ENCODE measurements at places on chromosomes 3 and 15.
A peak's percentile ranks its signal among the peaks of the same experiment; 100 is the strongest.

DNA sequence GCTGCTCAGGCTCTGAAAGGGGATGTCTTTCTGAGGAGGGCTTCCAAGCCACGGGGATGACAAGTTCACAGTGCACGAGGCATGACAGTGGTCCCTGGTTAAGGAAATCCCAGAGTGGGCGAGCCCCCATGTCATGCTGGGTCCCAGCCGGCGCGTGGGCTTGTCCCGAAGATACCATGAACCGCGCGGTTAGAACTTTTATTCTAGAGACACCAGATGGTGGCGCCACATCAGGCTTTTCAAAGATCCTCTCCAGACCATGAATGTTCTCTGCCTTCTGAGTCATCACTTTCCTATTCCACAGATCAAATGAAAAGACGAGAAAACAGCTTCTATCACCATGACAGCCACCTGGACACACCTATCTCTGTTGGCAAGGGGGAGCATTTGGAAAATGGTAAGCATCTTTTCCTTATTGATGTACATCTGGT is 227.8 kb upstream of the LYSMD4 start:
- DNase-seq, result no peak

DNA sequence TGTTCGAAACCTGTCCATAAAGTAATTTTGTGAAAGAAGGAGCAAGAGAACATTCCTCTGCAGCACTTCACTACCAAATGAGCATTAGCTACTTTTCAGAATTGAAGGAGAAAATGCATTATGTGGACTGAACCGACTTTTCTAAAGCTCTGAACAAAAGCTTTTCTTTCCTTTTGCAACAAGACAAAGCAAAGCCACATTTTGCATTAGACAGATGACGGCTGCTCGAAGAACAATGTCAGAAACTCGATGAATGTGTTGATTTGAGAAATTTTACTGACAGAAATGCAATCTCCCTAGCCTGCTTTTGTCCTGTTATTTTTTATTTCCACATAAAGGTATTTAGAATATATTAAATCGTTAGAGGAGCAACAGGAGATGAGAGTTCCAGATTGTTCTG is 44.4 kb downstream of the AGTR1 start:
- DNase-seq, result no peak

- DNase-seq, result peak; percentile 70
Observed at GRCh38 chr3:127831723-127832172, 9.4 kb upstream of the MGLL start.

- no peak for DNase-seq
Observed at GRCh38 chr3:192980632-192981031, 63.0 kb upstream of the MB21D2 start.

- no peak for DNase-seq
Observed at GRCh38 chr3:68973639-68974038, 39.8 kb downstream of the EOGT start.

DNA sequence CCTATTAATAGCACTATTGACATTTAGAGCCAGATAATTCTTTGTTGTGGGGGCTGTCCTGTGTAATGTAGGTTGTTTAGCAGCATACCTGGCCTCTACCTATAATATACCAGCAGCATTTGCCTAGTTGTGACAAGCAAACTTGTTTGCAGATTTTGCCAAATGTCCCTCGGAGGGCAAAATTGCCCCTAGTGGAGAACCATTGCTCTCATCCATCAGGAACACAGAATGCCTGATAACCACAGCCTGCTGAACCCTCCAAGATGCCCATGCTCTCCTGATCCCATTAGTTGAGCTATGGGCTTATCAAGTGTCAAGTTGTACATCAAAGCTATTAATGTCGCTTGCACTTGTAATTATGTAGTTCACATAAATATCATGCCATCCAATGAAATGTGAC is 15.0 kb upstream of the KBTBD8 start:
- no peak for DNase-seq

- no peak for DNase-seq
Observed at GRCh38 chr3:145159640-145160039, 1001.3 kb downstream of the PLOD2 start.

DNA sequence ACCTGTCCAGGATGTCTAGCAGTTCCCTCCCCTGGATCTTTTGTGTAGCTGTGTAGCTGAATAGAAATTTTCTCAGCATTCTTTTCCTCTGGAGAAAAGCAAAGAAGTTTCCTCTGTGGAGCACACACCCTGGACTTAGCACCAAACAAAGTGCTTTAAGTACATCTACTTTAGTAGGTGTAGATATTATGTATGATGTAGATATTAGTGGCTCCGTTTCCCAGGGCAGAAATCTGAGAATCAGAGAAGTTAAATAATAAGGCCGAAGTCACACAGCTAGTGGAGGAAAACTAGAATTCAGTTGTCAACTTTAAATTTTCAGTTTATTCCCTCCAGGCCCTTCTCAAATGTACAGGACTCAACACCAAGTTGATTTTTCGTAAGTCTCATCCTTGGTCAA is 401.7 kb upstream of the NR2F2 start:
- no peak for DNase-seq

GRCh38 chr3:169228522-169228921 is 435.0 kb downstream of the MECOM start:
- no peak for DNase-seq

GRCh38 chr15:63104727-63105126 is 16.9 kb upstream of the LACTB start:
- DNase-seq, result no peak

DNA sequence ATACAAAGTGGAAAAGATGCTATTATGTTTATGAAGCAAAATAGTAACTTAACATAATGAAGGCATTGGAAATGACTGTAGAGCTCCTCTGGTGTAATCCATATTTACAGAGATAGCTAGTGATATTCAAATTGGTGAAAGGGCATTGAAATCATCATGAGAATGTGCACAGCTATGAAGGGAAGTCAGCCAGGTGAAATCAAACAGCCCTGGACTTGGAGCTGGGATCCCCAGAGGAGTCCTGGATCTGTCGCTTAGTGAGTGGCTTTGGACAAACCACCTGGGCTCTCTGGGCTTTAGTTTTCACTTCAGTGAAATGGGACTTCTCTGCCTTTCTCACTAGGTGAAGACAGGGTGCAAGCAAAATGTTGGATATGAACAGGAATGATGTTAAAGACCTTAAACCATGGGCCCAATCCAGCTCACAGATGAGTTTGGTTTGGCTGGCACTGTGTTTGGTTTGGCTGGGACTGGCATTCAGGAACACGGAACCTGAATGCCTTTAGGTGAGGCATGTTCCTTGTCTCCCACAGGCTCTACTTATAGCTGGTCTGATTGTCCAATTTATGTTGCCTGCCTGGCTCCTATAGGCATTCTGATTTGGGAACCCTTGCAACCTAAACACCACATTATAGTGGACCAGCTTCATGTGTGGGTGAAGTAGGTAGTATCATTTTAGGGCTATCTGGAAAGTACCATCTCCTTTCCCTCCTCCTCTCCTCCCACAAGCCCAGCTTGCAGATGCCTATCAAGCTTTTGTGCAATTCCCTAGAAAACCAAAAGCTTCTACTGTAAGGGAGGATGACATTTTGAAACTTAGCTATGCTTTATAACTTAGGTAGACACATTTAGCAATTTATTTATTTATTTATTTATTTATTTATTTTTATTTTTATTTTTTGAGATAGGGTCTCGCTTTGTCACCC is 110.6 kb upstream of the TNFAIP8L3 start:
- no peak for DNase-seq

- peak; percentile 21 for DNase-seq
Observed at GRCh38 chr15:77010312-77010686, 15.4 kb downstream of the PSTPIP1 start.

GRCh38 chr3:188358787-188359493 is 205.0 kb downstream of the LPP start:
- DNase-seq, result no peak

- no peak for DNase-seq
Observed at GRCh38 chr3:140296796-140297352, 361.9 kb downstream of the CLSTN2 start.

- DNase-seq, result no peak
Observed at GRCh38 chr3:51385621-51386091, 565 bp downstream of the MANF start.

Measured in mucosa of descending colon (tissue), 3 donors.